ENCODE measurements at places on chromosomes 3 and 15.

DNA sequence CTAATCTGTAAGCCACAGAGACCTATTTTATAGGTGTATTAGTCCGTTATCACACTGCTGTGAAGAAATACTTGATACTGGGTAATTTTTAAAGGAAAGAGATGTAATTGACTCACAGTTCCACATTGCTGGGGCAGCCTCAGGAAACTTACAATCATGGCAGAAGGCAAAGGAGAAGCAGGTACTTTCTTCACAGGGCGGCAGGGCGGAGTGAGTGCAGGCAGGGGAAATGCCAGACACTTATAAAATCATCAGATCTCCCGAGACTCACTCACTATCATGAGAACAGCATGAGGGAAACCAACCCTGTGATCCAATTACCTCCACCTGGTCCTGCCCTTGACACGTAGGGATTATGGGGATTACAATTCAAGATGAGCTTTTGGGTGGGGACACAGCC lies 108.7 kb downstream of the GALK2 start:
- DNase-seq = no peak

DNA sequence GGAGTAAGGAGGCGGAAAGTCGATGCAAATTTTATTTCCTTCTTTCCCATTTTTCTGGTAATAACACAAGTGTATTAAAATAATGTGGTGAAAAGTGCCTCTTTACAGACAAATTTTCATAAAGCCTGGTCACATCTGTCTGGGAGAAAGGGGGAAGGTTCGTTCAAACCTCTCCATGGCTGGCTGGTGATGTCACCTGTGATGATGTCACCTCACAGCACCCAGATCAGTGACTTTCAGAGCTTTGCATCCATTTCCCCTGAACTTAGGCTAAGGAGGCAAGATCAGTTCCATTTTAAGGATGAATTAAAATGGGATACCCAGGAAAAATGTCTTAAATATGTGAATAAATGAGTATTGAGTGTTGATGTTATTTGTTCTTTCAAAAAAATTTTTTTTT lies 34.1 kb downstream of the ATP10A start:
- DNase-seq = no peak

- no peak for DNase-seq
These were observed 19.5 kb upstream of the BSN start for GRCh38 chr3:49534581-49535441.

DNA sequence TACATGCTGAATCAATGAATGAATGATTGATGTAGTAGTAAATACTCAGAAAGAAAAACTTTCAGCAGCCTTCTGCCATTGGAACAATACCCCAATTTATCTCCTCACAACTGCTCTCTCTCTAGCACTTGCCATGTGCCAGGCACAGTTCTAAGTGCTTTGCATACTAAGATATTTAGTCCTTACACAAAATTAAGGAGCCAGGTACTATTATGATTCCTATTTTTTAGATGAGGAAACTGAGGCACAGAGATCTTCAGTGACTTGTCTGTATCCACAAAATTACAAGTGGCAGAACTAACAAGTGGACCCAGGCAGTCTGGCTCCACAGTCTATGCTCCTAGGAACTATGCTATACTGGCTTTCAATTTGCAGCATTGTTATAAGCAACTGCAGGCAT lies 279.2 kb downstream of the LSAMP start:
- no peak for DNase-seq

DNA sequence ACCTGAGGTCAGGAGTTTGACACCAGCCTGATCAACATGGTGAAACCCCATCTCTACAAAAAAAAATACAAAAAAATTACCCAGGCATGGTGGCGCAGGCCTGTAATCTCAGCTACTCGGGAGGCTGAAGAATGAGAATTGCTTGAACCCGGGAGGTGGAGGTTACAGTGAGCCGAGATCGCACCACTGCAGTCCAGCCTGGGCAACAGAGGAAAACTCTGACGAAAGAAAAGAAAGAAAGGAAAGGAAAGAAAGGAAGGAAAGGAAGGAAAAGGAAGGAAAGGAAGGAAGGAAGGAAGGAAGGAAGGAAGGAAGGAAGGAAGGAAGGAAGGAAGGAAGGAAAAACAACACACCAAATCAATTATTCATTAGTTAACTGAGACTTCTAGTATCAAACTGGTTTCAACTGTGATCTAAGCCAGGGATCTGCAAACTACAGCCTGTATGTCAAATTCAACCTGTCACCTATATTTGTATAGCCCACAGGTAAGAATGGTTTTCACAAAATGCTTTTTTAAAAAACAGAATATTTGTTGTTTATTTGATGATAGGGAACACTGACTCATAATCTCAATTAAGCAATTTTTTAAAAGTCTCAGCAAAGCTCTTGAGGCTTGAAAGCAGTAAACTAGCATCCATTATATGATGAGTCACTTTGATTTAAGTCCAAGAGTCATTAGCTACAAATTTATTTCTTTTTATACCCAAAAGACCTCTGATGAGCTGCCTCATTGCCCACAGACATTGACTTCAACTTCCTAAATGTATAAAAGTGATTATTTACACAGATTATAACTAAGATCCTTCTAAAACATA lies 127.6 kb downstream of the TBL1XR1 start:
- peak; percentile 86 for DNase-seq

DNA sequence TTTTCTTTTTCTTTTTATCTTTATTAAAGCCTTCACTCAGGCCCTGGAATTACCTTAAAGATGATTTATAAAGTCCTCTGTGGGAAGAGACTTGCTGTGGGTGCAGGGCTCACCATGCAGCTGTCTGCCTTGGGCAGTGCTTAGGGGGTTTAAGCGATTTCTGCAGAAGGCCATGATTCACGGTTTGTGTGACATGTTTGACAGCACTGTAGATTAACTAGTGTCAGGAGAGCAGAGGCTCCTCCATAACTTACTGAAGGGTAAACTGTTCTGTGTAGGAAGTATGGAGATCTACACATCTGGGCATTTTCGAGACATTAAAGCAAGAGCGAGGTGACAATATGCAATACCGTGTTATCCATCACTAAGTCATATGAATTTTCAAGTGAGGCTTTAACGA lies 137.7 kb downstream of the LRIG1 start:
- no peak for DNase-seq

DNA sequence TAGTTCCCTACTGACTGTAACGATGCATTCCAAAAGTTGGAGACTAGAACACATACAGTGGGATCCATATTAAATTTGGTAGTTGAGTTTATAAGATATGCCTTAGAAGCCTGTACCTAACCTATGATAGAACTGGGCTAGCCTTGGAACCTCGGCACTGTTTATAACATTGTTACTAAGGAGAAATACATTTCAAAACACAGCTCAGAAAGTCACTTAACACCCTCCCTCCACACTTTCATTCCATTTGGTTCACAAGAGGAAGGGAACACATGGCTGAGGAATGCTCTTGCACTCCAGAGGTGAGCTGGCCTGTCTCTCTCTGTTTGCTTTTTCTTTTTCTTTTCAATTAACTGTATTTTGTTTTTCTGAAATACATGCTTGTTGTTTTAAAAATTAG lies 48.7 kb upstream of the TSC22D2 start:
- DNase-seq = no peak

DNA sequence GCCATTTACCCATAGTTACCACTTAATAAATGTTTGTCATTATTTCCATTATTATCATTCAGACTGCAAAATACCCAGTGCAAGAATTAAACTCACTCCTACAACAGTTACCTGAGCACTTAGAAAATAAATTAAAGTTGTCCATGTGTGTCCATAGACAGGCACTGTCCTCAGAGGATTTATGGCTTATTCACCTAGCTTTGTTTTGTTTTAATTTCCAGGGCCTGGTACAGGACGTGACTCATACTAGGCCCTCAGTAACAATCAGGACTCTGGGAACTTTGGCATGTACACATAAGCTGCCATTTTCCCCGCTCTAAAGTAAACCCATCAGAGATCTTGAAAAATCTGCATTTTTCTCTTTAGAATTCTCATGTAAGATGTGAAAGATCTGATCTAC lies 458.5 kb upstream of the ARRDC4 start:
- peak; percentile 30 for DNase-seq

GRCh38 chr15:46127361-46127874 lies 492.6 kb downstream of the SQOR start:
- no peak for DNase-seq

GRCh38 chr3:98952404-98952803 lies 50.9 kb upstream of the DCBLD2 start:
- no peak for DNase-seq

DNA sequence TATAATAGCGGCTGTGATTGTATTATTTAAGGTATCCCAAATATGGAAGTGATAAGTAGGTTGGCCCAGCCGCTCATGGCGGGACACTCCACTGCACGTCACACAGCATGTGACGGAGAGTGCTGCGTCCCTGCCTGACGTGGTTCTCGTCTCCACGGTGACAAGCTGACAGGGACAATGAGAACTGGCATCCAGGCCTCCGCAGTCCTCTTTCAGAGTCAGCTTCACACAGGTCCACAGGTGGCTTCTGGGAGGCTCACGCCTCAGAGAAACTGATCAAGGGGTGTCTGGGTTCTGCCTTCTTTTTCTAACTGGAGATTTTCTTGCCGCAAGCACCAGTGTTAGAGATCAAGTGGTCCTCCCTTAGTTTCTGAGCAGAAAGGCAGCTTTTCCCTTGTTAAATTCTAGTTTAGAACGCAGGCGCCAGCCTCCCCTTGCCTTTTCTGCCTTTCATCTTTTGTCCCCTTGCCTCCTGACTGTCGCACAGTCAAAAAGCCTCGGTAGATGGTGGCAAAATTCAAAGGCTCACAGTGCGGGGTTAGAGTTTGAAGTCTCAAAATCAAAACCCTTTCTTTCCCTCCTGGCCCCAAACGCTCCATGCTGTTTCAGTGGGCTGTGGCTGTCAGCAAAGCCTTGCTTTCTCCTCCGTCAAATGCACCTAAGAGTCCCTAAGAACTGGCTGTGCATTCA lies 120.9 kb downstream of the ATP10A start:
- DNase-seq = no peak

DNA sequence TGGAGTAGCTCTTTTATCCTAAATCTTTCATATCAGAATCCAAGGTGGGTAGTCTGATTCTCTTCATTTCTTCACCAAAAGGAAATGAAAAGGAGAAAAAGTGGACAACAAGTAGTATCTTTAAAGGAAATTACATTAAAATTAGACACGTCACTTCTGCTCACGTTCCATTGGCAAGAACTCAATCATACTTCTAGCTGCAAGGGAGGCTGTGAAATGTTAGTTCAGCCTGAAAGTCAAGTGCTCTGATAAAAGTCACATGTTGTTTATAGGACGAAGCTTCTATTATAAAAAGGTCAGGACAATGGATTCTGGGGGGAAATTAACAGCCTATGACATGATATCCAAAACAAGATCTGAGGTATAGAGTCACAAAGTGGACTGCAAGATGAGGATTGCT lies 164.6 kb upstream of the MCTP2 start:
- DNase-seq = no peak

DNA sequence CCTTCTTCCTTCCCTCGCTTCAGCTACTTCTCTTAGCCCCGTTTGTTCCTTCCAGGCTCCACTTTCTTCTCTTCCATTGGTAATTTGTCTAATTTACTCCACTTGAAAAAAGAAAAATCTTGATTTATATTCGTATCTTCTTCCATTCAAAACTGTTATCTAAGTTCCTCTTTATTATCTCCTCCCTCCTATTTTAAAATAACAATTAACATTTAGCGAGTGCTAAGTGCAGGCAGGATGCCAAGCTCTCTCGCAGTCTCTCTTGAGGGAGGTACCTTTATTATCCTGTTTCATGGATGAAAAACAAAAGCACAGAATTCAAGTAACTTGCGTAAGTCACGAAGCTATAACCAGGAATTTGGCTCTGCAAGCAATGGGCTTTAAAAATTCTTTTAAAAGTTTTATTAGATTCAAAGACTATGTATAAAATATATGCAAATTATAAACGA lies 418.9 kb upstream of the NAALADL2 start:
- DNase-seq = peak; percentile 73

- no peak for DNase-seq
These were observed 7.1 kb downstream of the CHD2 start for GRCh38 chr15:92907229-92907628.

GRCh38 chr15:39099524-39099923 lies 481.4 kb upstream of the THBS1 start:
- peak; percentile 16 for DNase-seq

DNA sequence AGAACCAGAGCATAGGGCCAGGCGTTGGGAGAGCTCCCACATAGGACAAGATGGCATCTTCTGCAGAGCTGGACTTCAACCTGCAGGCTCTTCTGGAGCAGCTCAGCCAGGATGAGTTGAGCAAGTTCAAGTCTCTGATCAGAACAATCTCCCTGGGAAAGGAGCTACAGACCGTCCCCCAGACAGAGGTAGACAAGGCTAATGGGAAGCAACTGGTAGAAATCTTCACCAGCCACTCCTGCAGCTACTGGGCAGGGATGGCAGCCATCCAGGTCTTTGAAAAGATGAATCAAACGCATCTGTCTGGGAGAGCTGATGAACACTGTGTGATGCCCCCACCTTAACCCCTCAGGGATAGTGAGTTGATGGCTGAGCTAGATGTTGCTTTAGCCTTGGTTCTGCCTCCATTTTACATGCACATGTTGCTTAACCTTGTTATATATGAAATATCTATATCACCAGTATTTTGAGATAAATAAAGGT lies at the start of gene PYDC2:
Gene PYDC2, plus strand, starts transcription at position 51 of the 483 bp plus-strand sequence. Its CDS starts 0 bp downstream, at position 51.
- no peak for DNase-seq

GRCh38 chr3:106783231-106783630 lies 594.0 kb upstream of the CCDC54 start:
- DNase-seq = no peak

DNA sequence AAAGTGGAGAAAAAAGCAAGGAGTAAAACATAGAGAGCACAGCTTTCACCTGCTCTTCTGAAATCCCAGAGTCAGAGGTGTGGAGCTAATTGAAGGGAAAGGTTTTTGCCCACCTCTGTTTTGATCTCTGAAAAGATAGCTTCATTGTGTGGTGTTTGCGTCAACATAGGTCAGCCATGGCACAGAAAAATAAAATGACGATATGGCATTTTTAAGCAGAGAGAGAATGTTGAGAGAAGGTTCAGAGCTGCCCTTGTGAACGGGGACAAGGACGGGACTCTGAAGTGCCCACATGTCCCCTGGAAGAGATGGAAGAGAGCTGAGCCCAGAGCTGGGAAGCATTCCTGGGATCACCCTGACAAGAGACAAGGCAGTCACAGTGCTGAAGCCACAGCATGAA lies 249.4 kb upstream of the PLSCR5 start:
- DNase-seq = no peak

- peak; percentile 53 for DNase-seq
These were observed 34.0 kb upstream of the ZPLD1 start for GRCh38 chr3:102400766-102401165.

DNA sequence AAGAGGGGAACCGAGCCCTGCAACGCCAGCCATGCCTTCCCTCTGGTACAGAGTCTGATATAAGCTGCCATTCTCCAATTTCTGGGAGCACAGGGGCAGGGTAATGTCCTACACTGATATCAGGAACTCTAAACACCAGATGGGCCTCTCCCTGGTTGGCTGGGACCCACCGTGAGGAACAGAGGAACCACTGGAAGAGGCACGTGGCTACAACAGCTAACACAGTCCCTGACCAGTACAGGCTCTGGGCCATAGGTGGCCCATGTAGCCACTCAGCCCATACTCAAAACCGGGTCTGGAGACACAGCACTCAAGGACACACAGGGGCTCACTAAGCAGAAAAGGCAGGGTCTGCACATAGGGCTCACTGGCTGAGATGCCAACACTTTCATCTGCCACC lies 13.9 kb downstream of the NUP210 start:
- DNase-seq = no peak

Data from fibroblast of mammary gland (primary cell).